ENCODE measurements at places on chromosomes 2 and 18.

- no peak for DNase-seq
These were observed 81.2 kb downstream of the UGGT1 start for GRCh38 chr2:128172191-128172590.

- no peak for DNase-seq
These were observed 114.4 kb upstream of the ACVR1C start for GRCh38 chr2:157743051-157743450.

GRCh38 chr2:156343096-156343939 is 10.8 kb upstream of the NR4A2 start:
- DNase-seq: no peak

DNA sequence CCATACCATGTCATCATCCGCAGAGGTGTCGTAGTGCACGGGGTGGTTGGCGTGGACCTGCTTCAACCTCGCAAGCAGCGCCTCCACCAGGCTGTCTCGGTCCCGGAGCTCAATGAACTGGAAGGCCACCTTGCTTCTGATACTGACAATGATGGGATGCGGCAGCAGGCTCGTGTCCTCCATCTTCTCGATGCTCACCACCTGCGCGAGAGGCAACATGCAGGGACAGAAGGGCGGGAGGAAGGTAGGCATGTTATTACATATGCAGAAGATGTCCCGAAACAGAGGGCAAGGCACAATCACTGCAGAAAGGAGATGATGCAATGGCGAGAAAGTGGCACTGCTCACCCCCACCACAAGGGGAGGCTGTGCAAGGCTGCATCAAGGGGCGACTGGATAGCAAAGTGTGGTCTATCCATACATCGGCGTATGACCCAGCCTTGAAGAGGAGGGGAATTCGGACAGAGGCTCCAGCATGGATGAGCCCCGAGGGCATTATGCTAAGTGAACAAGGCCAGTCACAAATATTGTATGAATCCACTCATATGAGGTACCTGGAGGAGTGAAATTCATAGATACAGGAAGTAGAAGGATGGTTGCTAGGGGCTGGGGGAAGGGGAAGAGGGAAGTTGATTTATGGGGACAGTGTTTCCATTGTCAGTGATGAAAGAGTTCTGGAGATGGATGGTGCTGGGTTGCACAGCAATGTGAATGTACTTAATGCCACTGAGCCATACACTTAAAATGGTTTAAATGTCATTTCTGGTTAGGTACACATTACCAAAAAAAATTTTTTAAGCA is 36.6 kb downstream of the RPL31 start:
- no peak for DNase-seq

GRCh38 chr2:205780645-205781044 is 98.3 kb downstream of the NRP2 start:
- DNase-seq: no peak
